ENCODE measurements at places on chromosomes 2 and 18. TPM values are rescaled to one million over a fixed set of nuclear protein-coding genes. Genes with fewer than 3 reads are reported as not detected.

The MAP3K19 gene
- total RNA-seq: not detected

The PLCL1 gene
- total RNA-seq: 9.9 TPM

The MAP2 gene
- total RNA-seq: 36.4 TPM

The TP53I3 gene
- 16.8 TPM for total RNA-seq

DNA sequence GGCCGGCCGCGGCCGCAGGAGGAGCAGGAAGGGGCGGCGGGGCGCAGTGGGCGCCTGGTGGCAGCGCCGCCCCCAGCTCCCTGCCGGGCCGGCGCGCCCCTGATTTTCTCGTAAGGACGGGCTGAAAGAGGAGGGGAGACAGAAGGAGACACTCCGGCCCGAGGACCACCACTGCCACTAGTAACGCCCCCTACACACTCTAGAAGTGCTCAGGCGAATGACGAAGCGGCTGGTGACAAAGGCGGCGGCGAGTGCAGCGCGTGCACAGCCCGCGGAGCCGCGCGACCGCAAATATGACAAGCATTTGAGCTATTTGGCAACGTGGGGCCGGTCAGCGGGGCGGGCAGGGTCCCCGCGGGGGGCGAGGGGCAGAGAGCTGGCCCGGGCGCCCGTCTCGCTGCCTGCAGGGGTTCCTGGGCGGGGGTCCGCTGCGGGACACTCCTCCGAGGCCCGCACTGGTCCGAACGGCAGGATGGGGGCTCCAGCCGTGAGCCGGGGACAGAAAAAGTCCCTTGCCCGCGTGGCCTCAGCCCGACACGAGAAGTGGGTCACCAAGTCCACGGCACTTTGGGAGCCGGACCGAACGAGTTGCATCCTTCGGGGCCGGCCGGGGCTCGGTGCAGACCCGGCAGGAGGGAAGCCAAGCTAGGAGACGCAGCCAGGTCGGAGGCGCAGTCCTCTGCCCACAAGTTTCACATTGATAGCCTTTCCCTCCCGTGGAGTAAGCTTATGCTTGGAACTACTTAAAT, 524 bp upstream of the SERTAD2 start:
- DNase-seq: no peak
